ENCODE measurements at places on chromosomes 7 and 10.
A peak's percentile ranks its signal among the peaks of the same experiment; 100 is the strongest.

DNA sequence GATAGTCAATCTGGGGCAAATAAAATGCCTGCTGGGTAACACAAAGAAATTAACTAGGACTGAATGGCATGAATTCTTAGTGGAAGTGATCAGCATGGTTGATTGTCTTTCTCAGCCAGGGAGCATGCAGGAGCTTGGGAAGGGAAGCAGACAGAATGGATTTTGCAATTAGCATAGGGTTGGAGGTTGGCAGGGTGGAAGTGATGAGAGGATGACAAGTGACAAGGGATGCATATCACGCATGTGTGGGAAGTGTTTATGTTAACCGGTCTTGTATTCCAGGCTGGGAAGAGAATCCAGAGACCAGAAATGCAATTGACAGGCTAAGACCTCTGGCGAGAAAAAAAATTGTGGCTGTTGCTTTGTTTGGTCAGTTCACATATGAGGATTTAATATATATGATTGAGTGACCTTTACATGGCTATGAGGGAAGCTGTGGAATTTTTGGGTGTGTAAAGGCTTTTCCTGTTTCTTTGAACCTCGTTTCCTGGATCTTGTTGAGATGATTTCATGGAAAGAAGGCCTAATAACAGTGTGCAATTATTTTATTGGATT is 8.3 kb downstream of the MDFIC start:
- no peak for DNase-seq

DNA sequence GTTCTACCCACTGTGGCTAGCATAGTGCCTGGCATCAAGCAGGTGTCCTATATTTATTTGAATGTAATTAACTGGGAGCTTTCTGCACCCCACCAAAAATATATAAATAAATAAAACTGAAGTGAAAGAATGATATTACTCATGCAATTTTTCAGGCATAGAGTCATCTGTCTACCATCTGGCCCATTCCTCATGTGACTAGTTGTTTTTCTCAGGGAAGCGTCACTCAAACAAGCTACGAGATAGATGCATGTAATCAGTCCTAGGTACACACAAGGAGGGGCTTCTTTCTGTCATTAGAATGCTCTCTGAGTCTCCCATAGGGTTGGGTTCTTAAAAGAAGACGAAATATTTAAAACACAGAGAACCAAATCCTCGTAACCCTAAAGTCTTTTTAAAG is 255.5 kb upstream of the KMT2E start:
- DNase-seq: peak; percentile 13

GRCh38 chr7:142689439-142690120 is 59.7 kb upstream of the PRSS1 start:
- DNase-seq: no peak

DNA sequence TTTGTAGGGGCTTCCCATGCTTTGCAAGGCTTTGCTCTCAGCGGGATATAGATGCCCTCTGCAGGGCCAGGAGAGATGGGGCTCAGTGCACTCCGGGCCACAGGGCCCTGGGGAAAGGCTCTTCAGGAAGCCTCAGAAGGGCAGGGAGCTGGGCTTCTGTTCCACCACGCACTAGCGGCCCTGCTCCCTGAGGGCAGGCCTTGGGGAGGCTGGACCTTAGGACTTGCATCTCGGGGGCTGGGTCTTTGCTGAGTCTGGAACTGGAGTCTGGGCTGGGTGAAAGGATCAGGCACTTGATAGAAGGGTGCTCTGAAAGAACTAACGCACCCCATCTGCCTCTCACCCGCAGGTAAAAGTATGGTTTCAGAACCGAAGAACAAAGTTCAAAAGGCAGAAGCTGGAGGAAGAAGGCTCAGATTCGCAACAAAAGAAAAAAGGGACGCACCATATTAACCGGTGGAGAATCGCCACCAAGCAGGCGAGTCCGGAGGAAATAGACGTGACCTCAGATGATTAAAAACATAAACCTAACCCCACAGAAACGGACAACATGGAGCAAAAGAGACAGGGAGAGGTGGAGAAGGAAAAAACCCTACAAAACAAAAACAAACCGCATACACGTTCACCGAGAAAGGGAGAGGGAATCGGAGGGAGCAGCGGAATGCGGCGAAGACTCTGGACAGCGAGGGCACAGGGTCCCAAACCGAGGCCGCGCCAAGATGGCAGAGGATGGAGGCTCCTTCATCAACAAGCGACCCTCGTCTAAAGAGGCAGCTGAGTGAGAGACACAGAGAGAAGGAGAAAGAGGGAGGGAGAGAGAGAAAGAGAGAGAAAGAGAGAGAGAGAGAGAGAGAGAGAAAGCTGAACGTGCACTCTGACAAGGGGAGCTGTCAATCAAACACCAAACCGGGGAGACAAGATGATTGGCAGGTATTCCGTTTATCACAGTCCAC is 5.4 kb downstream of the EMX2 start:
- DNase-seq: no peak

DNA sequence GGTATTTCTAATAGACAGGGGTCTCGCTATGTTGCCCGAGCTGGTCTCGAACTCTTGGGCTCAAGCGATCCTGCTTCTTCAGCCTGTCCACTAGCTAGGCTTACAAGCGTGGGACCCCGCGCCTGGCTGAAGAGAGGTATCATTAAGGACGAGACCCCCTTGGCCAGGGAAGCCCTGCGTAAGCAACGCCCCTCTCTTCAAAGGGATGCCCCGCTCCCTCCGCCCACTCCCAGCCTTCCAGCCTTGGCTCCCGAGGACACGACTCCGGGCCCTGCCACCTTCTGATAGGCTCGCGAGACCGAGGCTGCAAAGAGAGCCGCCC is 220 bp upstream of the ZKSCAN5 start:
- DNase-seq: no peak
